ENCODE measurements at places on chromosomes 13 and 19. TPM values are rescaled to one million over a fixed set of nuclear protein-coding genes. Genes with fewer than 3 reads are reported as not detected.

ZNF616 gene
- total RNA-seq = 5.4 TPM

ZNF709 gene
- total RNA-seq = 3.1 TPM

C3 gene
- total RNA-seq = 0.51 TPM

PGLYRP1 gene
- not detected for total RNA-seq

CFD gene
- 2.2 TPM for total RNA-seq

RASL11A gene
- total RNA-seq = 1.2 TPM

MAST1 gene
- 1.1 TPM for total RNA-seq

IGSF23 gene
- total RNA-seq = 0.13 TPM

LYL1 gene
- 43.5 TPM for total RNA-seq

KLK11 gene
- total RNA-seq = not detected

MADCAM1 gene
- 0.13 TPM for total RNA-seq

KIR2DL3 gene
- total RNA-seq = not detected

OVOL3 gene
- total RNA-seq = not detected

ODAD3 gene
- total RNA-seq = 0.13 TPM

PRODH2 gene
- not detected for total RNA-seq

CYP4F3 gene
- not detected for total RNA-seq

ZMYM2 gene
- total RNA-seq = 34.5 TPM

SIGLEC12 gene
- total RNA-seq = not detected

PDX1 gene
- not detected for total RNA-seq

CD79A gene
- total RNA-seq = 0.13 TPM
